ENCODE measurements at places on chromosomes 1 and 21. TPM values are rescaled to one million over a fixed set of nuclear protein-coding genes. Genes with fewer than 3 reads are reported as not detected.

Gene GPR52
- total RNA-seq, result 0.43 TPM

Gene TDRD5
- total RNA-seq, result 0.52 TPM

Gene C1orf141
- not detected for total RNA-seq

Gene AIRE
- total RNA-seq, result 0.12 TPM

Gene MYOG
- total RNA-seq, result not detected

Data from type B pancreatic cell (in vitro differentiated cells).